ENCODE measurements at places on chromosomes 2 and 18. TPM values are rescaled to one million over a fixed set of nuclear protein-coding genes. Genes with fewer than 3 reads are reported as not detected.

- no peak for DNase-seq
These were observed 119.3 kb downstream of the MRO start for GRCh38 chr18:50700245-50701165.

GRCh38 chr2:201180010-201180409 lies 2.9 kb upstream of the CASP10 start:
- DNase-seq, result no peak

The RNF125 gene
- 0.57 TPM for total RNA-seq

DNA sequence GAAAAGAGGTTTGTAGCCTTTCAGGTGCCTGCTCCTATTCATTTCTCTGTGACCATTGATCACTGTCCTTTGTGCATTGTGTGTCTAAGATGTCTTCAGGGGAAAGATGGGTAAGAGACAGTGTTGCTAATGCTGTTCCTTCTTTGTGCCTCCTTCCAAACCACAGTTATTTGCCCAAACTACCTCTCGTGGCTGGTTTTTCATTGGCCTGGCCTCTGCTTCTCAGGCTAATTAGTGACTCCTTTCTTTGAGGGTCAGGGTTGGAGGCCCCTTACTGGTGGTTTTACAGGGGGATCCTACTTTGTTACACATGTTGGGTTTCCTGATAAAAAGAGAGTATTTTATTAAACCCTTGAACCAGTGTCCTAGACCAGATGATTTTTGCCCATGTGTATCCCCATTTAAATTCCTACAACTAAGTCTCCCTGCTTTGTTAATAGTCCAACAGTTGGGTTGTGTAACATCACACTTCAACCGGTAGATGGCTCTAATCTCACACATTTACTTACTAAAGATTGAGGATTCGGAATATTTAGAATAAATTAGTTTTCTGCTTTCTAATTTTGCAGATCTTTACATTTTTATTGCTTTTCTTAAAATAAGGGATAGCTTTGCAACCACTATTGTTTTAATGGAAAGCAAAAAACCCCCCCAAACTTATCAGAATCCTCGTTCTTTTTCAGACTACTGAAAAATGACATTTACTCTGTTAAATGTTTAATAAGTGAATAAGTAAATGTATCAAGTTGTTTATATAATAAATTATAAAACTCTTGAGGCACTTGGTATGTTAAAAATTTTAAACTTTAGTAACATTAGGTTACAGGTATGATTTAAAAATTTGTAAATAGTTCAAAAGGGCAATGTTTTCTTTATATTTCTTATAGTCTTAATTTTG lies 2.4 kb downstream of the MARS2 start:
- DNase-seq, result peak; percentile 31

Data from Daoy (cell line).